ENCODE measurements at places on chromosomes 4 and X.

DNA sequence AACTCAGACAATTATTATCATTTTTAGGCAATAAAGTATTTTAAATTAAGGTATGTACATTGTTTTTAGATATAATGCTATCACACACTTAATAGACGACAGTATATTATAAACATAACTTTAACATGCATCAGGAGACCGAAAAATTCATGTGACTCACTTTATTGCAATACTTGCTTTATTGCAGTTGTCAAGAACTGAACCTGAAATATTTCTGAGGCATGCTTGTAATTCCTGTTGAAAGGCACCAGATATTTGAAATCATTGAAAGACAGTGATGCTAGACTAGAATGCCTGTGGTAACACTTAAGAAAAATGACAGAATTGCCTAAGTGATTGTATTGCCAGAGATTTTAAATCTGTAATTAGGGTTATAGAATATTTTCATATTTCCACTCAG, 175.6 kb upstream of the MAGEB2 start:
- DNase-seq: no peak

GRCh38 chrX:30814978-30815377, 74.1 kb downstream of the TAB3 start:
- DNase-seq: no peak

- no peak for DNase-seq
Observed at GRCh38 chr4:130025701-130026100, 929.7 kb downstream of the C4orf33 start.

- no peak for DNase-seq
Observed at GRCh38 chrX:23822397-23822796, 39.4 kb downstream of the SAT1 start.

- DNase-seq: no peak
Observed at GRCh38 chr4:128516301-128516969, 228.8 kb upstream of the PGRMC2 start.

DNA sequence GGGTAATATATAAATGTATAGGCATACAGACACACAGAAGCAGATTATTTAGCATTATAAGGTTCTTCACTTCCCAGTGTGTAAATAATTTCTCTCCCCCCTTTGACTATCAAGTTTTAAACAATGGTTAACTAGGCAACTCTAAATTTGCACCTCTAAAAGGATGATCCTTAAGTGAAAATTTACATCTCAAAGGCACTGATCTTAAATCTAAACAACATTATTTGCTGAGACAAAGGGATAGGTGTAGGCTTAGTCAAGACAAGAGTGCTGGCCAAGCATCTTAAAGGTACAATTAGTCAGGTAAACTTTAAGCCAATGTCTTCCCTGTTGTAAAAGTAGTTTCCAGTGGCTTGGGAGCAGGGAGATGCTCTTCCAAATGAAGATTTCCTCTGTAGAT, 33.0 kb downstream of the NLRP2B start:
- DNase-seq: no peak

- DNase-seq: no peak
Observed at GRCh38 chr4:160175064-160175643, 1072.3 kb downstream of the RAPGEF2 start.

GRCh38 chr4:22512306-22512705, 3.6 kb downstream of the ADGRA3 start:
- no peak for DNase-seq

- no peak for DNase-seq
Observed at GRCh38 chr4:34289489-34289888, 1954.8 kb downstream of the ARAP2 start.

GRCh38 chr4:118175506-118175905, 141.2 kb downstream of the NDST3 start:
- no peak for DNase-seq

All from spinal cord (tissue), 10 donors.